BJ (cell line): ENCODE measurements at places on chromosomes 6 and 20. TPM values are rescaled to one million over a fixed set of nuclear protein-coding genes. Genes with fewer than 3 reads are reported as not detected.
A peak's percentile ranks its signal among the peaks of the same experiment; 100 is the strongest.

GRCh38 chr6:683742-684440 is 9.0 kb downstream of the EXOC2 start:
- no peak for DNase-seq

The SRSF3 gene
- polyA plus RNA-seq = 177 and 292 TPM in 2 replicates

- no peak for DNase-seq
Measured at GRCh38 chr6:25883991-25884390, 9.9 kb upstream of the SLC17A3 start.

The XRN2 gene
- 48.9 and 67.7 TPM in 2 replicates for polyA plus RNA-seq

The ADAM33 gene
- polyA plus RNA-seq = 53.8 and 82.6 TPM in 2 replicates

The OTOR gene
- not detected in 2 replicates for polyA plus RNA-seq

DNA sequence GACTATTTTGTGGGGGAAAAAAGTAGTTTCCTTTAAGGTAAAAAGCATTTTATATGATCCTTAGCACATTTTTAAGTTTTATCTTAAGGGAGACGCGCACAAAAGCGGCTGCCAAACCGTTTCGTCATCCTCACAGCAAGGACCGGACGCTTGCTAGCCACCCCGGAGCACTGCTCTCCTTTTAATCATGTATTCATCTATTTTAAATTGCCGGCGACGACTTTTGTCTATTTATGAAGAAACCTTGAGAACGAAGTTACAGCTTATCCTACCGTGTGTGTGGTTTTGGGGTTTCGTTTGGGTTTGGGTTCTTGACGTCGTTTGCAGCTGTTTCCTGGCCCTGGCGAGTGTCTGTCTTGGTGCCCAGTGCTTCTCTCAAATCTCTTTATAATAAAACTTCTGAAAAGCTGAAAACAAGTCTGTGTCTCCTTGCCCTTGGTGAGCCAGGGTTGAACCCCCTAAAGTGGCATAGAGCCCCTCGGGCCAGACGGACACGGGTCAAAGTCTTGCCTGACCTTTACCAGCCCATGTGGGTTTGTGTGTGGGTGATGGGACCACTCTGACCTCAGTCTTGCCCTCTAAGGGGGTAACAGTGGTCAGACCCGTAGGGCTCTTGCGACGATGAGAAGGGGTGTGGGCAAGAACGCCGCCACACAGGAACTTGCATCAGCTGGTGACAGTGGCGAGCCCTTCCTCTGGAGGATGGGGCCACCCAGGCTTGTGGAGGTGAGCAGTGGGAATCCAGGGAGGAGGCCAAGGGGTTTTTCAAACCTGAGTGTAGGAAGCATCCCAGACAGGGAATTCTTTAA is 117.6 kb downstream of the JPH2 start:
- no peak for DNase-seq

DNA sequence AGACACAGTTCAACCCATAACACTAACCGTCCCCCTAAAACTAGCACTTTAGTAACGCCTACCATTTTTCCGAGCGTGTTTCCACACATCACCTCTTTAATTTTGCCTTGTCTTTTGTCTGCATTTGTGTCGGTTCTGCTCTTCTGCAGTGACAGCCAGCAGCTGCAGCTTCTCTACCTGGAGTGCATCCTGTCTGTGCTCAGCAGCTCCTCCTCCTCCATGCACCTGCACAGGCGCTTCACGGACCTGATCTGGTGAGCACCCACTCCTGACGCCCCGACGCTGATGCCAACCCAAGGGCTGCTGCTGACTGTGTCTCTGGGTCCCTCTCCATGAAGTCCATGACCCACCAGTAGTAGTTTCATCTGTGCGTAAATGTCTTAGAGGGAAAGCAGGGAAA is 35.4 kb upstream of the PBOV1 start:
- DNase-seq = no peak

DNA sequence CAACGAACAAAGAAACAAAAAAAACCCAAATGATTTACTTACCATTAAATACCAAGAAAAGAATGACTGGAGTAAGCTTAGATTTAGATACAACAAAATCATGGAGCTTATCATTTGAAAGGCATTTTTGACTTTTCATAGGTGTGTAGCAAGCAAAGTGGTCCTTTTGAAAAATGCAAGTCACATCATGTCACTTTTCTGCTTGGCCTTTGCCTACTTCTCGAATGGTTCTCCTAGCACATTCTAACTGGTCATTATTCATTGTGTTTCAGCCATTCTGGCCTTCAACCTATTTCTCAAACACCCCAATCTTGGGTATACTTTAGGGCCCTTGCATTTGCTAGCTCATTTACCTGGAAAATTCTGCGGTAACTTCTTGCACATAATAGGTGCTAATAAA is 22.6 kb downstream of the ASXL1 start:
- no peak for DNase-seq

GRCh38 chr6:118565311-118565960 is 17.3 kb downstream of the PLN start:
- DNase-seq = no peak

DNA sequence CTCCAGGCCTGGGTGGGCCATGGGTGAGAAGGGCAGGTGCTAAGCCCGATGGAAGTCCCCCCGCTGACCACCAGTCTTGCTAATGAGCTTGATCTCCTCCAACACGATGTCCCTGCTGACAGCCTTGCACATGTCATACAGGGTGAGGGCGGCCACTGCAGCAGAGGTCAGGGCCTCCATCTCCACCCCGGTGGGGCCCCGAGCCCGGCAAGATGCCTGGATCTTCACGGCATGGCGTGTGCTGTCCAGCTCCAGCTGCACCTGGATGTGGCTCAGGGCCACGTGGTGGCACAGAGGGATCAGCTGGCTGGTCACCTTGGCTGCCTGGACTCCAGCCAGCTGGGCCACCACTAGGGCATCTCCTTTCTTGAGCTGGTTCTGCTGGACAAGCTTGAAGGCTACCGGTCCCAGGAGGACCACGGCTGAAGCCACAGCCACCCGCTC is 27.9 kb downstream of the MOCS1 start:
- no peak for DNase-seq

The PI16 gene
- polyA plus RNA-seq = 0.09 and 0.21 TPM in 2 replicates

GRCh38 chr6:135298455-135298854 is 117.3 kb downstream of the MYB start:
- DNase-seq = no peak

GRCh38 chr6:144250276-144250675 is 34.9 kb upstream of the UTRN start:
- DNase-seq = no peak

DNA sequence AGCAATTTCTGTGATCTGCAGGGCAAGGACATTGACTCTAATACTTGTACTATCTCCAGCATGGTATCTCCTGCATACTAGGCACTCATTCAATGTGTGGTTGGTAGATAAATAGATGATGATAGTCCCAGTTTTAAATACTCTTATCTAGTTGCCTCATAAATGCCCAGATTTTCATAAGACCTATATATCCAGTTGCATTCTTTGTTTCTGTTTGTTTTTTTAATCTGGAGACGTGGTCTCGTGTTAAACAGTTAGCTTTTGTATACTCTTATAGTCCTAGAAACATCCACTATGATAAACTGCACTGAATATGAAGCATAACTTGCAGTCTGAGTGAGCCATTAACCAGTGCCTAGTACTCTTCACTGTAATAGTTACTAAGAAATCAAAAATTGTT is 35.5 kb upstream of the SUMO4 start:
- no peak for DNase-seq

DNA sequence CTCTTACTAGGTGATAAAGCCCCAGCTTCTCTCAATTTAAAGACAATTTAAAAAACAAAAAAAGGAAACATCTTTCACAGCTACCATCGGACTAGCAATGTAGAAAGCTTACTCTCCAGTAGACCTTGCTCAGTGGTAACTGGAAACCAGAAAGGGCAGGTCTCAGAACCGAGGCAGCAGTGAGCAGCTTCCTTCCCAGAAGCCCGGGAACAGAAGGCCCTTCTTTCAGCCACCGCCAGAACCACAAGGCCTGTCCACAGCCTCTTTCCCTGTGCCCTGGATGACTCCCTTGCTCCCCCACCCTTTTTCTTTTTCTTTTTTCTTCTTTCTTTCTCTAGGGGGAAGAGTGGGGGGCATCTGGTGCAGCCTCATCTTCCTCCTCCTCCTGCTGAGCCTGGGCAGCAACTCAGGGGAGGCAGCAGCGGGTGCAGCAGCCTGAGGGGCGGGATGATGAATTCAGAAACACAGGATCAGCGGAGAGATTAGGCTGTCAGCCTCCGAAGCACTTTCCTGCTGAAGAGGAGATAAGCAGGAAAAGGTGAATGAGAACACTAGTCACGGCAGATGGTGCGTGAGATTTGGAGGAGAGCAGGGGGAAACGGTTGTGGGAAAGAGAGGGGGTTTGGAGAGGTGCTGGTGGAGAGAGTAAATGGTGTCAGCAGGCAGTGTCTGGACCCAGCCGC is 158.5 kb downstream of the ID4 start:
- no peak for DNase-seq

DNA sequence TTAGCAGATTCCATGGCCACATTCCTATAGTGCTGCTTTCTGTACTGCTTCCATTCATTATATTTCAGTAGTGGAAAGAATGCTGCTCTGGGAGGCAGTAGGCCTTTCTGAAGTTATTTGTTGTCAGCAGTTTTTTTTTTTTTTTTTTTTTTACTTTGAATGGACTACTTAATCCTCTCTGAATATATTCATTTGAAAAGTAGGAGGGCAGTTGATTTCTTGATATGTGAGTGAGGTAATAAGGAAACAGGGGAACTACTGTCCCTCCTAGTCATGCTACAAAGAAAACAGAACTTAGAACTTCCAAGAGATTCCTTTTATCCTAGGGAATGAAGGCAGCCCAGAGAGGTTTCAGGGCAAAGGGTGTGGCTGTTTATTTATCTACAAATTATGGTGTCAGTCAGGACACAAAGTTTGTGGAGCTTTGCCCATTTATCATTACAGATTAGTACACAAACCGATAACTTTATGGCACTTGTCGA is 155.9 kb downstream of the JARID2 start:
- DNase-seq = no peak

GRCh38 chr6:24072038-24072746 is 53.8 kb upstream of the NRSN1 start:
- DNase-seq = no peak

The GRM1 gene
- 0.01 and 0.02 TPM in 2 replicates for polyA plus RNA-seq

The PTGIS gene
- 28.8 and 39.0 TPM in 2 replicates for polyA plus RNA-seq

DNA sequence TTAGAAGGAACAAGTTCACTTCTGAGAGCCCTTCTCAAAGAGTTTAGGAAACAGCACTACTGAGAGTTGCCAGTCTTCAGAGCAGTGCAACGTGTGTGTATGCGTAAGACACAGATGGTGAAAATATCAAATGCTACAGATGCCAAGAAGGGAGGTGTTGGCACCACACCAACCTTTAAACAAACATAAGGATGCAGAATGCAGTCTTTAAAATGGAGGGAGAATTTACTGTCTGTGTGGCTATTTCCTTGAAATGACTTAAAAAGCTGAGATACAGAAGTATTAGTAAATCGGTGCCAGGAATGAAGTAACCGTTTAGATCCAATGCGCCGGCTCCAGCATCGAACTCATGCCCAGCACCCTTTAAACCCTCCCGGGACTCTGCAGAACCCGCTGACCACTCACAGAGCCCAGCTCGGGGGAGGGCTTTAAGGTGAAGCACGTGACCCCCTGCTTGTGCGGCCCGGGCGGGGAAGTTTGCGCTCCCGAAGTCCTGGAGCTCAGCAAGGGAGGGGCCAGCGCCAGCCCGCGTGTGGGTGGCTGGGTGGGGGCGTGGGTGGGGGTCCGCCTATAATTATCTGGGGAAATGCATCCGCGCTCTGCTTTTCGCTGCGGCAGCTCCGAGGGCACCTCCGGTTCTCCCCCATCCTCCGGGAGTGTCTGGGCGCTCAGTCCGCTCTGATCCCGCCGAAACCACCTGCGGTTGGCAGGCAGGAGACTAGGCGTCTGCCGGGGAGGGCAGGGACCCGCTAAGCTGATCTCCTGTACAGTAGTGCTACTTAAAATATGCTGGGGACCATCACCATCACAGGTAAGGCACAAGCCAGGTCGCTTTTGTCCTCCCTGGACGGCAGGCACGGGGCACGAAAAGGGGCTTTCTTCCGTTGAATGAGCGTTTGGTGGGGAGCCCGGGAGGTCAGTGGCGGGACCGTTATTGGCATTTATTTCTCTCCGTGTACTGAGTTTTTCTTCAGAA is 66.0 kb downstream of the ZBTB2 start:
- DNase-seq = no peak

DNA sequence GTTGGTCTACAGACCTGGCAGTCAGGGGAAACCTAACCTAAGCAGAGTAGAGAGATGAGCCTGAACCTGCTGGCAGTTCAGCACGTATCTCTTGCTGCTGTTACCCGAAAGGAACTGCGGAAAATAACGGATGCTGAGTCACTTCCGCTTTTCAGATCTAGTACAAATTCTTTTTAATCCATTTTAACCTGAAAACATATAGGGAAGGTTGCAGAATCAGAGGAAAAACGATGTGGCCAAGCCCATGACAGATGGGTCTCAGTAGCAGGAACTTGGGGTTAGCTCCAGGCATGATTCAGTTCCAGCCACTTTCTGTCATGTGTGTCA is 351.9 kb upstream of the PRND start:
- DNase-seq = no peak

GRCh38 chr6:4008324-4009047 is 70.5 kb downstream of the FAM217A start:
- DNase-seq = peak; percentile 77

The C6orf132 gene
- 0.51 and 0.70 TPM in 2 replicates for polyA plus RNA-seq

The ECT2L gene
- not detected in 2 replicates for polyA plus RNA-seq

The EFCAB8 gene
- not detected in 2 replicates for polyA plus RNA-seq

GRCh38 chr6:159700970-159701369 is 7.9 kb upstream of the SOD2 start:
- DNase-seq = no peak

The SLC12A5 gene
- 0.61 and 0.70 TPM in 2 replicates for polyA plus RNA-seq

The MLN gene
- polyA plus RNA-seq = not detected in 2 replicates

DNA sequence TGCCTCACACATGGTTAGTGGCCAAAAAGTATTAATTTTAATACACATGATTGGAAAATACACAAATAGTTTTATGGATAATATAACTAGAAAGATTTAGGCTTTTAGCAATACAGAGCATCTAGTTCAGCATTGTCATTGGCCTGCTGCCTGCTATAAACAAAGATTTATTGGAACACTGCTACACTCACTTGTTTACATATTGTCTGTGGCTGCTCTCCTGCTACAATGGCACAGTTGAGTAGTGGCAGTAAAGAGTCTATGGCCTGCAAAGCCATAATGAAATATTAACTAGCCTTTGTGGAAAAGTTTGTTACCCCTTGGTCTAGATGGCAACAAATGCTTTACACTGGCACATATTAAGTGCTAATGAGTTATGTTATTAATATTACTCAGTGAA is 37.8 kb downstream of the ZNF451 start:
- DNase-seq = no peak
